ENCODE measurements at places on chromosomes 1 and 21.

DNA sequence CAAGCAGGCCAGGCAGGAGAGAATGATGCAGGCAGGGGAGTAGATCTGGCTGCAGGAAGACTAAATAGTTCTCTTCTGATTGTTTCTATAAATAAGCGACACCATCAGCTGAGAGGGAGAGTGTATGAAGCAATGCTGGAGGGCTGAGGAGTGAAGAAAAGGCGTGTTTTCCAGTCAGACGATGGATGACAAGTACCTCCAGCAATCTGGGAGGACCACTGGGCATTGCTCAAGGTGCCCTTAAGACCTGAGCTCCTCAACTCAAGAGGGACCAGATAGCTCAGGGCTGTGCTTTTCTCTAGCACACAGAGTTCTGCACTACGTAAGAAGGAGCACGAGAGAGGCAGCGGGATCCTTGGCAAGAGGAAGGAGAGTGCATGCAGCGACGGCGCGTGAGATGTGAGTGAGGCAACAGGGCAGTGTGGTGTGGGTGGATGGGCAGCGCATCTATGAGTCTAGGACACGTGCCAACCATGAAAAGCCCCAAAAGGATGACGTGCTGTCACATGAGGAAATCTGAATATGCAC, 36.0 kb downstream of the PABPC4 start:
- DNase-seq: peak; percentile 22

- no peak for DNase-seq
Measured at GRCh38 chr21:33695813-33696212, 53.5 kb downstream of the ITSN1 start.

- no peak for DNase-seq
Measured at GRCh38 chr1:229368347-229368746, 25.5 kb upstream of the CCSAP start.

- no peak for DNase-seq
Measured at GRCh38 chr1:198150369-198150768, 6.4 kb upstream of the NEK7 start.

- no peak for DNase-seq
Measured at GRCh38 chr1:45365051-45365450, 24.8 kb upstream of the MUTYH start.

GRCh38 chr1:154453574-154454352, 48.3 kb upstream of the TDRD10 start:
- DNase-seq: peak; percentile 65

GRCh38 chr1:213374369-213374768, 323.3 kb downstream of the RPS6KC1 start:
- peak; percentile 56 for DNase-seq

Data from astrocyte of the spinal cord (primary cell).